ENCODE measurements at places on chromosomes 5 and 9. TPM values are rescaled to one million over a fixed set of nuclear protein-coding genes. Genes with fewer than 3 reads are reported as not detected.
A peak's percentile ranks its signal among the peaks of the same experiment; 100 is the strongest.

DNA sequence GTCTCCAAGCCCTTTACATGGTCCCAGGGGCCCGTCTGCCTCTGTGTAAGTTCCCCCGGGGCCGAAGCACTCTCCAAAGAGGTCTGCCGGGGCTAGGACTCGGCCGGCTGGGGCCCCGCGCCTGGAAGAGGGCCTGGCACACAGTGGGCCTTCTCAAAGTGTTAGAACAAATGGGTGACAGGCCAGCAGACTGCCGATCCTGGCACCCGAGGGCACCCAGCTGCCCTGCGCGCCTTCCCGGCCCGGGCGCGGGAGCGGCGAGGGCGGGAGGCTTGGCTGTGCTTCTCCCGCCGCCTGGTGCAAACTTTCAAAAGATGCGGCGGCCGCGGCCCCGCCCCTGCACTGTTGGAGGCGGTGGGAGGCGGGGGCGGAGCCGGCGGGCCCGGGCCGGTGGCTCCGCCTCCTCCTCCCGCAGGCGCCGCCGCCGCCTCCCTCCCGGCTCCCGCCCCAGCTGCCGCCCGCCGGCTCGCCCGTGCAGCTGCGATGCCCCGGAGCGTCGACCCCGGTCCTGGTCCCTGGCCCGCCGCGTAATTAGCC, at the start of gene NEURL1B:
TSS of gene NEURL1B (plus strand) at position 442 of the 537 bp plus-strand sequence. CDS start 144 bp downstream, outside the sequence.
- peak within 1 kb of the TSS; percentile 56 for H3K27ac ChIP-seq
- DNase-seq: peak; percentile 85
- H3K4me3 ChIP-seq: peak within 1 kb of the TSS; percentile 81

Gene TRPM3
- 0.57 TPM for polyA plus RNA-seq

DNA sequence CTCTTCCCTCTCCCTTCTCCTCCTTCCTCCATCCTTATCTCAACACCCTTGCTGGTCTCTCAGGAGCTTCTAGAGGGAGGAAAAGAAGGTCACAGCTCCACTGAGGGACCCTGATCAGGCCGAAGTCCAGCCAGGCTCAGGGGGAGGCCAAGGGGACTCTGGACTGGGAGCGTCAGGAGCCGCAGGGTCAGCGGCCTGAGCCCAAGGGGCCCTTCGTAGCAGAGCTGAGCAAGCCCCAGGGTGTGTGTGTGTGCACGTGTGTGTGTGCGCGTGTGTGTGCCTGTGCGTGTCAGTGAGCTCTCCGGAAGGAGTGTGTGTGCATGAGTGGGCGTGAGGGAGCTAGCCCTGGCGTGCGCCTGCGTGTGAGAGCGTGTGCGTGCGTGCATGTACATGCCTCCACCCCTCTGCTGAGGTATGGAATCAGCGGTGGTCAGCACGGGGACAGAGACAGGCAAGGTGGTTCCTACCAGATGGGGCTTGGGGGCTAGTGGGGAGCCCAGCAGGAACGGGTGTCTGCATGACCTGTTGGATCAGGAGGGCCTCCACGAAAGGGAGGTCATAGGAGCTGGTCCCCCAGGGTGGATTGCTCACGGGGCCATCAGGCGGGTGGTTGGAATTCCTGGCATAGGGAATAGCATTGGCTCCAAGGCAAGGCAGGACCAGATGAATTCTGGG, 10.0 kb upstream of the AGPAT2 start:
- peaks cover 7% of the 10 kb centered on the region for H3K27me3 ChIP-seq
- peak overlapping the region; percentile 37 for H3K4me3 ChIP-seq
- H3K36me3 ChIP-seq: no peaks in the 10 kb centered on the region
- peak overlapping the region; percentile 92 for H3K27ac ChIP-seq
- peak; percentile 97 for DNase-seq

Gene PDE6A
- 1.0 TPM for polyA plus RNA-seq

DNA sequence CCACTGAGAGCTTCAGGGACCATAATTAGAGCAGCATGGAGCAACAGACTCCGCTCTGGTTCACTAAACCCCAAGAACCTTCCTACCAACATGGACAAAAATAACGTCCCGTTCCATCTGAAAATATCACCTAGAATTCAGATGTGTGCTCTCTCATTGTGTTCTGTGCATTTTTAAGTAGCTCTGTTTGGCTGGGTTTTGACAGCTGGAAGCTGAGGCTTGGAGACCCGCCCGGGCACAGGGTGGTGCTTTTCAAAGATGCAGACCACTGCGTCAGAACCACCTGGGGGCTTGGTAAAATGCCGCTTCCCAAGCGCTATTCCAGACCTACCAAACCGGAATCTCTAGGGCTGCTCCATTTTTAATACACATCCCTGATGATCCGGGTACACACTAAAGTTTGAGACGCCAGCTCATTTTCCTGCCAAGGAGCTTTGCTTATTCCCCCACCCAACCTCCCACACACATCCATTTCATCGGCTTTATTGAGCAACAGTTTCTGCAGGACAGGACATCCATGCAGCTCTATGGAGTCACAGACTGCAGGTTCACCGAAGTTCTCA, 104.8 kb downstream of the GABBR2 start:
- H3K36me3 ChIP-seq: no peaks in the 10 kb centered on the region
- no peak for DNase-seq
- H3K27ac ChIP-seq: no peak overlapping the region
- H3K4me3 ChIP-seq: no peak overlapping the region
- H3K4me1 ChIP-seq: peaks cover 10% of the 10 kb centered on the region

GRCh38 chr9:23830476-23830805, 4.4 kb upstream of the ELAVL2 start:
- H3K27me3 ChIP-seq: peaks cover 50% of the 10 kb centered on the region
- no peaks in the 10 kb centered on the region for H3K4me1 ChIP-seq
- DNase-seq: no peak
- no peak overlapping the region for H3K4me3 ChIP-seq
- H3K36me3 ChIP-seq: no peaks in the 10 kb centered on the region

DNA sequence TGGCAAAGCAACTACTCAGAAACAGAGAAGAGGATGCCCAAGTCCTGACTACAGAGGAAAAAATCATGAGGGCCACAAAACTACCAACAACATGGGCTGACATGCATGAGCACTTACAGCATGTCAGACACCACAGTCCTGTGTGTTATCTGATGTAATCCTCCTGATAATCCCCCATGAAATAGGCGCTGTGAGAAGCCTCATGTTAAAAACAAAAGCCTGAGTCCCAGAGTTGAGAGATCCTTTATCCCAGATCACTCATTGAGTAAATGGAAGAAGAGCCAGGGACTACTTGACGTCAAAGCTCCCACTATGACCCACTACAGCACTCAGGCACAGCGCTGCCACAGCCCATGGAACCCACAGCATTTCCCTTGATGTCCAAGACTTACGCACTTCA, 7.2 kb upstream of the SPOCK1 start:
- H3K27me3 ChIP-seq: peaks cover 6% of the 10 kb centered on the region
- no peak for DNase-seq
- no peaks in the 10 kb centered on the region for H3K4me1 ChIP-seq
- H3K4me3 ChIP-seq: no peak overlapping the region

- peak overlapping the region; percentile 75 for H3K27ac ChIP-seq
- peak overlapping the region; percentile 30 for H3K4me3 ChIP-seq
- peaks cover 44% of the 10 kb centered on the region for H3K4me1 ChIP-seq
- no peaks in the 10 kb centered on the region for H3K27me3 ChIP-seq
These were observed 41.9 kb downstream of the BNC2 start for GRCh38 chr9:16828340-16829281.

DNA sequence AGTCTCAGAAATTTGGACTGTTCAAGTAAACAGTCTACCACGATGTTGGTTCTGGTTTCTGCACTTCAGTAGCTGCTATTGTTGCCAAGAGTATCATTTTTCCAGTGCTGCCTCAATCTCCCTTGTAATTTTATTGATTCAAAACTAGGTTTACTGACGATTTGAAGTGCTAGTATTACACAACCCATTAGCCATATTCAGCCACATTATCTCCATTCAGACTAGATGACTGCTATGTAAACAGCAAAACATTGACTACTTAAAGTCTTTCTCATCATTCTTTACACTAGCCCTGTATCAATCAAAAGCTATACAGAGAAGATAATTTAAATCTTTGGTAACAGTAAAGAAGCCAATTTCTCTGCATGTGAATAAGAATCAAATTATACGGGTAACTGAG, 102.0 kb upstream of the TSLP start:
- no peaks in the 10 kb centered on the region for H3K27me3 ChIP-seq
- H3K4me1 ChIP-seq: no peaks in the 10 kb centered on the region
- no peak for DNase-seq
- H3K27ac ChIP-seq: no peak overlapping the region
- H3K4me3 ChIP-seq: no peak overlapping the region
- H3K36me3 ChIP-seq: no peaks in the 10 kb centered on the region

Gene INSL4
- not detected for polyA plus RNA-seq

GRCh38 chr5:122008061-122008460, 46.3 kb downstream of the SRFBP1 start:
- no peak overlapping the region for H3K27ac ChIP-seq
- no peaks in the 10 kb centered on the region for H3K4me1 ChIP-seq
- DNase-seq: no peak
- H3K4me3 ChIP-seq: no peak overlapping the region
- no peaks in the 10 kb centered on the region for H3K27me3 ChIP-seq

DNA sequence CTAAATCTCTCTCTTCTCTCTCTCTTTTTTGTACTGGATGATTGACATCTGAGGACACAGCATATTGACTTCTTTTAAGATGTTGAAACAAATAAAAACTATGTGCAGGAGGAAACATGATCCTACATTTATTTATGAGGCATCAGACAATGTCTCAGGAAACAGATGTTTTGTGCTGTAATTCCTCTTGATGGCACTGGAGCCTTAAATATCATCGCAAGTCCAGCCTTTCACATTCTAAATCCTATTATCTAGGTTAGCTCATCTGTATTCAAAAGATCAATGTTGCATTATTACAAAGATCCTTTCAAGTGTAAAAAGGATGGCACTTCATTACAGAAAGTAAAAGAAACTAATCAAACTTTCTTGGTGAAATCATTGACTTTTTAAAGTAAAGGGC, 63.9 kb downstream of the MAT2B start:
- no peak for DNase-seq
- no peak overlapping the region for H3K27ac ChIP-seq
- peaks cover 4% of the 10 kb centered on the region for H3K4me1 ChIP-seq
- no peaks in the 10 kb centered on the region for H3K36me3 ChIP-seq

GRCh38 chr5:53160895-53161294, 51.3 kb upstream of the MOCS2 start:
- peaks cover 2% of the 10 kb centered on the region for H3K4me1 ChIP-seq
- no peak overlapping the region for H3K27ac ChIP-seq
- H3K27me3 ChIP-seq: no peaks in the 10 kb centered on the region
- no peaks in the 10 kb centered on the region for H3K36me3 ChIP-seq

GRCh38 chr5:1942158-1942557, 59.4 kb upstream of the IRX4 start:
- H3K27me3 ChIP-seq: peaks cover 7% of the 10 kb centered on the region
- no peak overlapping the region for H3K4me3 ChIP-seq
- no peak for DNase-seq
- H3K27ac ChIP-seq: no peak overlapping the region
- H3K36me3 ChIP-seq: no peaks in the 10 kb centered on the region
- H3K4me1 ChIP-seq: no peaks in the 10 kb centered on the region

Gene MINAR2
- polyA plus RNA-seq: 0.09 TPM

Gene ANKRD20A1
- polyA plus RNA-seq: 0.73 TPM

DNA sequence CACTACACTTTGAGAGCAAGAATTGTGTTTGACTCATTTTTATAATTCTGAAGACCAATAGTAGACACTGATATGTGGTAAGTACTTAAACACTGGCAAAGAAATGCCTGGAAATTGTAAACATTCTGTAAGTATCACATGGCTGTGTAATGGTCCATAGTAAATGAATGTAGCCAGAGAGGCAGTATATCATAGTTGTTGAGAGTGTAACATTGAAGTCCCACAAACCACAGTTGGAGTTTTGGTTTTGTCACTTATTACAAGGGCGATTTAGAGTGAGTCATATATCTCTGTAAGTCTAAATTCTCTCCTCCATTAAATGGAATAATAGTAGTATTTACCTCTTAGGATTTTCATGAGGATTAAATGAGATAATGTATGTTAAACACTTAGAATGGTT, 181.1 kb upstream of the MEF2C start:
- no peaks in the 10 kb centered on the region for H3K4me1 ChIP-seq
- no peak overlapping the region for H3K27ac ChIP-seq
- no peaks in the 10 kb centered on the region for H3K36me3 ChIP-seq
- DNase-seq: no peak
- no peak overlapping the region for H3K4me3 ChIP-seq

Gene GABRG2
- polyA plus RNA-seq: 2.1 TPM

Gene SLC27A4
- polyA plus RNA-seq: 33.7 TPM

GRCh38 chr5:135221187-135221473, 177.9 kb downstream of the MACROH2A1 start:
- peaks cover 2% of the 10 kb centered on the region for H3K4me1 ChIP-seq
- no peak overlapping the region for H3K4me3 ChIP-seq
- no peaks in the 10 kb centered on the region for H3K36me3 ChIP-seq
- DNase-seq: no peak
- no peak overlapping the region for H3K27ac ChIP-seq
- H3K27me3 ChIP-seq: peaks cover 3% of the 10 kb centered on the region

DNA sequence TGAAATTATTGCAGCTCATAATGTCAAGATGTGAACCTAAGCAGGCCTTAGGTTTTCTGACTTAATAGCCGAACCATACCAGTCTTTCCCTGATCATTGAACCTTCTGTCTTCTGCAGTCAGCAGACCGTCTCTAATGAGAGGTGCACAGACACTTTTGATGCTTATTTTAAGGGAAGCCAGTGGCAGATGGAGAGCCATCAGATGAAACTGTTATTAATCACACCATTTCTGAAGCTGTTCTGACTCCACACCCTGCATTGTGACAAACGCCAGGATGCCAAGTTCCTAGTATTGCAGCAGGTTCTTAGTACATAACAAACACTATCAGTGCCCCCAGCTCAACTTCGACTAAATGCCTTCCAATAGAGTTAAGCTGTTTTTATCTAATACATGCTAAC, 43.0 kb downstream of the PIK3R1 start:
- no peaks in the 10 kb centered on the region for H3K36me3 ChIP-seq
- H3K4me1 ChIP-seq: peaks cover 17% of the 10 kb centered on the region
- no peak overlapping the region for H3K4me3 ChIP-seq
- no peak overlapping the region for H3K27ac ChIP-seq
- no peaks in the 10 kb centered on the region for H3K27me3 ChIP-seq
- no peak for DNase-seq

Gene LCN15
- 14.0 TPM for polyA plus RNA-seq

- no peak for DNase-seq
- no peak overlapping the region for H3K4me3 ChIP-seq
- no peaks in the 10 kb centered on the region for H3K27me3 ChIP-seq
- peaks cover 10% of the 10 kb centered on the region for H3K4me1 ChIP-seq
These were observed 17.4 kb downstream of the FBXW2 start for GRCh38 chr9:120775859-120776258.

DNA sequence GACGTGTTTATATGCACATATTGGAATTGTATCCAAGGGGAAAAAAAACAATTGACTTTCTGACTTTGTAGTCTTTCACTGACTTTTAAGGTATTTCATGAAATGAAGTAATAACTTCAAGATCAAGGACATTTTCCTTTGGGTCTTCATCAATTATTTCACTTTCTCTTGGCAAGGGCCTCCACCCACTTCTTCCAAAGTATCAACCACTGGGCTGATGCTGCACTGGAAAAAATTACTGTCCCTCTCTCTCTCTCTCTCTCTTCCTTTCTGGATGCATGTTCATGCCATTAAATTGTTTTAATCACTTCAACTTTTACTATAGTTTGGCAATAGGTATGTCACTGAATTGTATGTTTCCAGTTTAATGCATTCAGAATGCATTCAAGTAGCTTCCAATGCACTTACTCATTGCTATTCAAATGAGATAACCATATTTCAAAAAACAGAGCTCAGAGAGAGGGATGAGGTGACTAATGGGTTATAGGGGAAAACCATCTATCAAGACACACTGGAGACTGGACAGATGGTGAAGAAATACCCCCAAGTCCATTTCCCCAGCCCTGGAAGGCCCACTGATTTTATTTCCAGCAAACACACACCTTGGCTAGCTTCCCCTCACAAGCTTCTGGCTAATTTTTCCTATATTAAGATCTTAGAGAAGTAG, 585.3 kb downstream of the EBF1 start:
- no peaks in the 10 kb centered on the region for H3K4me1 ChIP-seq
- DNase-seq: no peak
- H3K4me3 ChIP-seq: no peak overlapping the region
- H3K36me3 ChIP-seq: no peaks in the 10 kb centered on the region

Data from large intestine (tissue), 12 donors.